ENCODE measurements at places on chromosomes 2 and 18.

DNA sequence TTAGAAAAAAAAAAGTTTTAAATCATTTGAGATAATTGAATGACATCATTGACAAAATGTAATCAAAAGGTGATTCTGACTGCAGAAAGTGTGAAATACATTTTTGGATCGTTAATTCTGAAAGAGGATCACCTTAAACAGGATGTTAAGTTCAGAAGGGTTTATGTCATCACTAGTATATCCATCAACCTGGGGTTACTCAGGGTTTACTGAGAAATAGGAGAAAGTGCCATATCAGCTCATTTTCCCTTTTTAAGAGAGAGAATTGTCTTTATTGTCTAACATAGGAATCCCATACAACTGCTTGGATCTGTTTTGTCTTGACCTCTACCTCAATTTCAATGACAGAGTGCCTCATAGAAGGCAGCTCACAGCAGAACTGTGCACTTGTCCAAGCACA is 466.1 kb upstream of the LINC00305 start:
- no peak for DNase-seq

DNA sequence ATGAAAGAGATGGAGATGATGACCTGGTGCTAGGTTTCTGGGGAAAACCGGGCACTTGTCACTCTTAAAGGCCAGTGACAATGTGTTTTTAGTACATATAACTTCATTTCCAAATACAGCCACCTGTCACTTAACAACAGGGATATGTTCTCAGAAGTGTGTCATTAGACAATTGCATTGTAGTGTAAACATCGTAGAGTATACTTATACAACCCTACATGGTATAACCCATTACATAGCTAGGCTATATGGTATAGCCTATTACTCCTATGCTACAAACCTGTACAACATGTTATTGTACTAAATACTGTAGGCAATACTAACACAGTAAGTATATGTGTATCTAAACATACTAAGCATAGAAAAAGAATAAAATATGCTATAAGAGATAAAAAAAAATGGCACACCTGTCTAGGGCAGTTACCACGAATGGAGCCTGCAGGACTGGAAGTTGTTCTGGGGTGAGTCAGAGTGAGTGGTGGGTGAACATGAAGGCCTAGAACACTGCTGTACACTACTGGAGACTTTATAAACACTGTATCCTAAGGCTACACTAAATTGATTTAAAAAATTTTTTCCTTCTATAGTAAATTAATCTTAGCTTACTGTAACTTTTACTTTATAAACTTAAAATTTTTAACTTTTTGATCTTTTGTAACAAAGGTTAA is 123.2 kb downstream of the THADA start:
- no peak for DNase-seq

DNA sequence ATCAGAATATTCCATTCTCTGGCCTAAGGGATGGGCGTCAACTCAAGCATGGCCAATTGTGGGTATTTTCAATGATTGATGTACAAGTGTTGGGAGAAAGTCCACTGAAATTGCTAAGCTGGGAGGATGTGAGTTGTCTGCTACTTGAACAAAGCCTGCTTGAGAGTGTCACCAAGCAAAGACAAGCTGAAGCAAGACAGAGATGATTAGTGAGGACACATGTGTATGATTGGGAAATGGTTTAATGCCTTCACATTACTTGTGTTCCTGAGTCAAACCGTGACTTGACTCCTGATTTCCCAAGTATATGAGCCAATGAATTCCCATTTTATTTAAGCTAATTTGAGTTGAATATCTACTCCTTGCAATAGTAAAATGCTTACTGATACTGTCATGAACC is 23.7 kb upstream of the NRP2 start:
- no peak for DNase-seq

GRCh38 chr2:72984172-72984671 is 66.9 kb downstream of the EMX1 start:
- DNase-seq: no peak

DNA sequence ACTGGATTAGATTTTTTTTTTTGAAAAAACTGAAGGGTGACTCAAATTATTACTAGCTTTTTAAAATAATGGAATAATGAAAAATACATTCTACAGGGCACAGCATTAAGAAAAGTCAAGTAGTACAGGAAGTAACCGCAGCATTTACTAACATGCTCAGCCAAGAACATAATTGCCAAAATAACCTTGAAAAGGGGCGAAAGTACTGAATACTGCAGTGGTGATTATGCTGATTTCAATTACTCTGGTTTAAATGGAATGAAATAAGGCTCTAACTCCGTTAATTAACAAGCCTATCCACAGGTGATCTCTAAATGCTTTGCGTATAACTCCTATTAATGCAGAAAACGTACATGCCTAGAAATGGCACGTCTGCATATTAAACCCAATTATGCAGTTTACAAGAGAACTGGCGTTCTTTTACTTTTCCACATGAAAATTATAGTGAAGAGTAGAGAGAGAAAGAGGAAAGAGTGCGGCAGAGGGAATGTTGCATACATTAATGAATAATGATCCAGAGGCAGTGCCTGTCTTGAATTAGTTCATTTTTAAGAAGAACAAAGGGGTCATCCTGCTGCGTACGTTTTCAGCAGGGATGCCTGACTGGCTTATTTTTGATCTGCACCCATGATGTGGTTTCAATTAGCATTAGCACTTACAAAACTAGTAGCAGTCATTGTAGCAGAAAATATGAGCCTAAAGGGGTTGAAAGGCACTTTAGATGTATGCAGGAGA is 612.4 kb downstream of the NYAP2 start:
- DNase-seq: no peak

- no peak for DNase-seq
Observed at GRCh38 chr2:239159476-239159911, 241.3 kb downstream of the HDAC4 start.

DNA sequence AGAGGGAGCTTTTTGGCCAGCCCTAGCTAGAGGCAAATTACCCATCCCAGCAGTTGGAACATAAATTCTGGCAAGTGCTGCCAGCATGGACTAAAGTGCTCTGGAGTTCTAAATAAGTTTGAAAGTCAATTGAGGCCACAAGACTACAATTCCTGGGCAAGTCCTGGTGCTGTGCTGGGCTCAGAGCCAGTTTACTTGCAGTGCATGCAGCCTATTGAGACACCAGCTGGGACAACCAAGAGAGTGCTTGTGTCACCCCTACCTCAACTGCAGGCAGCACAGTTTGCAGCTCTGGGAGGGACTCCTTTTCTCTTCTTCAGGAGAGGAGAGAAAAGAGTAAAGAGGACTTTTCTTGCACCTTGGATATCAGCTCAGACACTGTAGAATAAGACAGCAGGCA is 277.2 kb upstream of the TMEFF2 start:
- no peak for DNase-seq

GRCh38 chr2:118687698-118688097 is 159.8 kb downstream of the EN1 start:
- no peak for DNase-seq

DNA sequence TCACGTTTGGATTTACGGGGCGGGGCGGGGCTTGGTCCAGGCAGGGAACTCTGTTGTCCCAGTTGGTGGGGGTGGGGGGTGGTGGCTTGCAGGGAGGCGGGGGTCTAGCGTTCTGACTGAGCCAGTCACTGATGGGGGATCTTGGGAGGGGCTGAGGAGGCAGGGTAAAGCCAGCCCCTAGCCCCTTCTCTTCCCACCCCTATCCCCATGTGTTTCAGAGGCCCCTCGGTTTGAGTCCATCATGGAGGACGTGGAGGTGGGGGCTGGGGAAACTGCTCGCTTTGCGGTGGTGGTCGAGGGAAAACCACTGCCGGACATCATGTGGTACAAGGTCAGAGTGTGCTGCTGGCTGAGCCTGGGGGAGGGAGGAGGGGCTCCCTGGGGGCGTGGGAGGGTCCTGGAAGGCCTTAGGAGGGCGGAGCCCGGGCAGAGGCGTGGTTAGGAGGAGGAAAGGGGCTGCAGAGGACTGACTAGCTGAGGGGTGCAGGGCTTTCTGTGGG is 22.0 kb upstream of the GMPPA start:
- DNase-seq: no peak

GRCh38 chr2:39728941-39729351 is 50.1 kb downstream of the THUMPD2 start:
- peak; percentile 70 for DNase-seq

- no peak for DNase-seq
Observed at GRCh38 chr18:5250603-5251002, 44.9 kb downstream of the ZBTB14 start.

GRCh38 chr2:201279079-201279478 is 18.7 kb downstream of the CASP8 start:
- no peak for DNase-seq

DNA sequence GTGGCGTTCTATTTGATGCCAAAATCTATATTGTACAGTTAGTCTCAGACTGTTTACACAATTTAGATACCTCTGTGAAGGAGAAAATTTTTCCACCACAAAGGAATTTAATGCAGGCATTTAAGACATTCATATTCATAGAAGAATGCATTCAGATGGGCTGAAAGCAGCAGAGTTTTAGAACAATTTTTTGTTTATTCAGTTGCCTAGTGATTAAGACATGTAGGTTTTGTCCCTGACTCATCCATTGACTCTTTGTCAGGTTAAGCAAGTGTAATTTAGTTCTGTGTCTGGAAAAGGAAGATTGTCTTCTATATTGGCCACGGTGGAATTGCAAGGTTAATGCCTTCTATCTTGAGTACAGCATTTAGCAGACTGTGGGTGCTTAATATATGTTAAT is 515.0 kb downstream of the PARD3B start:
- no peak for DNase-seq

DNA sequence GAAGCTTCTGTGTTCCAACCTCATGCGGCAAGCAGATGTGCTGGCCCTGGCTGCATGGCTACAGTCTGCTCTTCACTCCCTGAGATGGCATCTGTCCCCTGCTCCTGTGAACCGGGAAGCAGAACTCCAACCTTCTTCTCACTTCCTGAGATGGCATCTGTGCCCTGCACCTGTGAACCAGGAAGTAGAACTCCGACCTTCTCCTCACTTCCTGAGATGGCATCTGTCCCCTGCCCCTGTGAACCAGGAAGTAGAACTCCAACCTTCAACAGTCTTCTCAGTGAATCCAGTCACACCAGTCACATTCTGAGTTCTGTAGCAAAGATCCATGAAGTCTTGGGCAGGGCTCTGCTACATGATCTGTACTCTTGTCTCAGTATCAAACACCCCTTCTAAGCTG is 887.2 kb upstream of the KLHL29 start:
- no peak for DNase-seq

DNA sequence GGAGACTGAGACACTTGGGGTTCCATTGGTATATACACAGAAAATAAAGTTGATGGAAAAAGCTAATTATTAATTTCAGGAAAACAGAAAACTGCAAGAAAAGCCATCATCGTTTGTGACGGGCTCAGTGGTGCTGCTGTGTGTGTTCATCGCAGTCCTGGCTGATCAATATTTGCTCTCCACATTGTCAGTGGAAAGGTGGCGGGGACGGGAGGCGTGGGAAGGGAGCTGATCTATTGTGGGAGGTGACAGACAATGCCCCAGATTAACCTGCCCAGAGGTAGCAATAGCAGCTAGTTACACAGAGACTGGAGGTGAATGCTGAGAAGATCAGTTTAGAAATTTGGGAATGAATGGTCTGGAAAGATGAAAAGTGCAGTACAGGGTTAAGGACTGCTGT is 50.0 kb upstream of the CTDP1 start:
- no peak for DNase-seq

GRCh38 chr2:135281379-135281778 is 229.3 kb downstream of the RAB3GAP1 start:
- no peak for DNase-seq

DNA sequence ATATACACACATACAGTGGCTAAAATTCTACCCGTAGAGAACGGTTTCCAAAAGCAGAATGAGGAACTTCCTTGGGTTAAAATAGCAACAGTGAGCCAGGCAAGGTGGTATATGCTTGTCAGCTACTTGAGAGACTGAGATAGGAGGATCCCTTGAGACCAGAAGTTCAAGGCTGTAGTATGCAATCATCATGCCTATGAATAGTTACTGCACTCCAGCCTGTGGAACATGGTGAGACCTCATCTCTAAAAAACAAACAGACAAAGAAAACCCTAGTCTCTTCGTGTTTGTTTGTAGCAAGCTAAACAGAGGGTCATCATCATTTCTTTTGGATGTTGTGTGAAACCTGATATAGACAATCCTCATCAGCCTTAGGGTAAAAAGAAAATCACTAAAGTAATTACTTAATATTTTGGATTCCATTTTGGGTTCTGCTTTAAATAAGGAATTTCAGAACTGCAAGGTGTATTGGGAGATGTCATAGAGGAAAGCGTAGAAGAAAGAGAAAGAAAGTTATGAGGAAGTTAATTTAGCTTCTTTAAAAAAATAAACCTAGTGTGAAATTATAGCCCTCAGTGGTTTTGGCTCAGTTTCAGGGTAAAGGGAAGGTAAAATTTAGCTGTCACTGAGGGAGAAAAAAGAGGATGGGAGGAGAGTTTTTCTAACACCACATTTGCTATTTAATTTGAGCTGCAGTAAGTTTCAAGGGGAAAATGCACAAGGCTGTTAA is 46.5 kb downstream of the PLEK start:
- no peak for DNase-seq

DNA sequence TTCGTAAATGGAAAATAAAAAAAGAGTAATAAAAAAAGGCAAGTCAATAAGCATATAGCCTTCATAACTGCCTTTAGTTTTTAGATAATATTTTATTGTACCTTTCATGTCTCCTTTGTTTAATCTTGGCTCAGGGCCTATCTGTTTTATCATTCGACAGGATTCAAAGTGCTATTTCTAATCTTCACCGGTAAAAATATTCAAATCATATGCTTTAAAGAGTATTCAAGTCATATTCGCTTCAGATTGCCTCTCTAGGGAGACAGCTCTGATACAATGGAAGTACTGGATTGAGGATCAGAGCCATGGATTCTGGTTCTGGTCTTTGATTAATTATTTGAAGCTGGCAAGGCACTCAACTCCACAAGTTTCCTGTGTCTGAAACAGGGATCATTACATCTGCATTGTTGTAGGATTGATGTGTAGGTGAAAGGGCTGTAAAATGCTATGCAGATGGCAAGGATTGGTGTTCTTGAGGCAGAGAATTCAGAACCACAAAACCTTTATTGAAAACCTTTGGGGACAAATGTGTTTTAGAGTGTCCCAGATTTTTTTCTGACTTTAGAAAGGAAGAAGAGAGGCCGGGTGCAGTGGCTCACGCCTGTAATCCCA is 84.3 kb upstream of the RAPH1 start:
- peak; percentile 38 for DNase-seq

- DNase-seq: no peak
Observed at GRCh38 chr2:215618145-215618544, 182.3 kb upstream of the FN1 start.

GRCh38 chr2:217797165-217797564 is 205.6 kb downstream of the TNS1 start:
- DNase-seq: no peak

GRCh38 chr18:24086082-24086481 is 52.8 kb upstream of the CABYR start:
- no peak for DNase-seq

- DNase-seq: peak; percentile 76
Observed at GRCh38 chr2:168137510-168138180, 109.8 kb downstream of the STK39 start.

DNA sequence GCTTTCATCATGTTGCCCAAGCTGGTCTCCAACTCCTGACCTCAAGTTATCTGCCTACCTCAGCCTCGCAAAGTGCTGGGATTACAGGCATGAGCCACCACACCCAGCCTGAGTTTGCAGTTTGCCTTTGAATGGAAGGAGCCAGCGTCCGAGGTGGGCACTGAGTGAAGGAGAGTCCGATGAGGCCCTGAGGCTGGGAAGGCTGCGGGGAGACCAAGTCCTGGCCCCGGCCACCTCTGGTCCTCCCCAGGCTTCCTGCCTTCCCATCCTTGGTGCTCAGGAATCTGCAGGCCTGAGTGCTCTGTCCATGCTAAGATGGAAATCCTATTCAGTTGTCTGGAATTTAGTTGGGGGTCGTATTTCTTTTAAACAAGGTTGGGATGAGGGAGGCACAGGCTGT is 82.9 kb downstream of the SMIM21 start:
- DNase-seq: no peak
